ENCODE measurements at places on chromosomes 12 and 14. TPM values are rescaled to one million over a fixed set of nuclear protein-coding genes. Genes with fewer than 3 reads are reported as not detected.

DNA sequence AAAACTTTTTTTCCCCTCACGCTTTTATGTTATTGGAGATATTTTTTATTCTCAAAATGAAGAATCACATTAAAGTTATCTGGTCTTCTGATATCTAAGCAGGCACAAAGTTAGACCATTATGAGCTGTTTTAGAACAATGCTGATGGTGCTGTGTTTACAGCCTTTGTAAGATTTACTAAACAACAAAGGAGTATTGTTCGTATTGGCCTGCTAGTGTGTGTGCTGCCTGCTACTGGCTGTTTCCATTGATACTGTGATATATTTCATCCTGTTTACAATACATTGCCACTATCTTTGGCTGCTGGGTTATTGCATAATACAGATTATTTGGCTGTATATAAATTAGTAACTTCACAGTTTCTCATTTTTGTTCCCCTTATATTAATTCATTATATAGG, 220.8 kb downstream of the ITPR2 start:
- no peak for DNase-seq

DNA sequence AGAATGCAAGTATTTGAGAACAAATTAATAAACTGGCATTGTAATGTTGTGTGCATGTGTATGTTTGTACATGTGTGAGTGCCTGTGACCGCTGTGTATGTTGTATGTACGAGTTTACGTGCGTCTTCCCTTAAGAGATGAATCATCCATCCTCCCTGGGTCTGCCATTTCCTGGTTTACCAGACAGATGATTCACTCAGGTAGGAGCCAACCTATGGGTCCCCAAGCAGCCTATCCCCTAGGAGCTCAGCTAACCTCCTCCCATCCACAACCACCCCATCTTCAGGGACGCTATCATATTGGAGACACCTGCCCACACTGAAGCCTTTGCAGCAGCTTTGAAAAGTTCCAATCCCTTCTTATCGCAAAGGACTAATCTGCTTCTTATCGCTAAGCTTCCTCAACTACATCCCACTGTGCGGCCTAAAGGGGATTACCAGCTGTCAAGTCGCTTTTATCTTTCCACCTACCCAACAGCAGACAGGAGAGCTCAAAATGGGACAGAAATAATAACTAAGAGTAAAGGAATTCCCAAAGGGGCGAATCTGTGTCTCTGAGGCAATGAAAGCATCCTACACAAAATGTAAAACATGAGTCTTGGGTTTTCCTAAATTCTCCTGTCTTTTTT, 81.5 kb upstream of the TMCC3 start:
- no peak for DNase-seq

DNA sequence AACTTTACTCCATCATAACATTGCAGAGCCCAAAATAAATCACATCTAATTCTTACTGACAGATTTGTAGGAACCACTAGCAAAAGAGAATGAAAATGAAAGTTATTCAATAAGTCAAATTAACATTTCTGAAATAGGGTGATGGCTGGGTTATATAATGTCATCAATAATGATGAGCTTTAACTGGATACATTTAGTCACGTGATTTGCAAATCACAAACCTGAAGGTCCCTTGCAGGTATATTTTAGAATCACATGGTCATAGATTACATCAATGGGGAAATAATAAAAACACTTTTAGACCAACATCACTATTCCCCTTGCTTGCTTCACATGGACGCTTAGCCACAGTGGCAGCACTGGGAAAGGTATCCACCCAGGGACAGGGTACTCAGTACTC, 86.7 kb downstream of the PRIMA1 start:
- no peak for DNase-seq

- no peak for DNase-seq
Observed at GRCh38 chr14:81222126-81222525, 1.4 kb upstream of the GTF2A1 start.

- peak; percentile 72 for DNase-seq
Observed at GRCh38 chr12:14952299-14952921, 9.0 kb downstream of the ARHGDIB start.

DNA sequence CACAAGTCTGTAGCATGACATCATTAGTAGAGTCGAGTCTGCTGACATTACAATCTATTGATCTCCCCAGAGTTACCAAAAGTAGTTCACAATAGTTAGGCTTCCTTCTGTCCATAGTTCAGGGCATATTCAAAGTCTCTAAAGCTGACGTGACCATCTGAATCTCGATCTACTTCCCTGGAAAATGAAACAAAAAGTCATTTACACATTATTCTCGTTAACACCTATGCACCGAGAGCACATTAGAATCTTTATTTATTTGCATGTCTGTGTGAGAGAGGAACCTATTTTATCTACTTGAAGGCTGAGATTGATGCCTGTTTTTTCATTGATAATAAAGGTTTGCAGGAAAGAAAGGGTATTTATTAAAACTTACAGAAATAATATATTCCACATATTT, 157.4 kb downstream of the EFCAB11 start:
- no peak for DNase-seq

The PELI2 gene
- total RNA-seq: 3.4 TPM

Data from activated CD8-positive, alpha-beta T cell treated with anti-CD3 and anti-CD28 coated beads for 36 hours (primary cell).